ENCODE measurements at places on chromosomes 6 and 20.

- no peak for DNase-seq
These were observed 152.9 kb upstream of the DST start for GRCh38 chr6:56795466-56796195.

GRCh38 chr6:15689586-15690482, 27.0 kb upstream of the DTNBP1 start:
- no peak for DNase-seq

DNA sequence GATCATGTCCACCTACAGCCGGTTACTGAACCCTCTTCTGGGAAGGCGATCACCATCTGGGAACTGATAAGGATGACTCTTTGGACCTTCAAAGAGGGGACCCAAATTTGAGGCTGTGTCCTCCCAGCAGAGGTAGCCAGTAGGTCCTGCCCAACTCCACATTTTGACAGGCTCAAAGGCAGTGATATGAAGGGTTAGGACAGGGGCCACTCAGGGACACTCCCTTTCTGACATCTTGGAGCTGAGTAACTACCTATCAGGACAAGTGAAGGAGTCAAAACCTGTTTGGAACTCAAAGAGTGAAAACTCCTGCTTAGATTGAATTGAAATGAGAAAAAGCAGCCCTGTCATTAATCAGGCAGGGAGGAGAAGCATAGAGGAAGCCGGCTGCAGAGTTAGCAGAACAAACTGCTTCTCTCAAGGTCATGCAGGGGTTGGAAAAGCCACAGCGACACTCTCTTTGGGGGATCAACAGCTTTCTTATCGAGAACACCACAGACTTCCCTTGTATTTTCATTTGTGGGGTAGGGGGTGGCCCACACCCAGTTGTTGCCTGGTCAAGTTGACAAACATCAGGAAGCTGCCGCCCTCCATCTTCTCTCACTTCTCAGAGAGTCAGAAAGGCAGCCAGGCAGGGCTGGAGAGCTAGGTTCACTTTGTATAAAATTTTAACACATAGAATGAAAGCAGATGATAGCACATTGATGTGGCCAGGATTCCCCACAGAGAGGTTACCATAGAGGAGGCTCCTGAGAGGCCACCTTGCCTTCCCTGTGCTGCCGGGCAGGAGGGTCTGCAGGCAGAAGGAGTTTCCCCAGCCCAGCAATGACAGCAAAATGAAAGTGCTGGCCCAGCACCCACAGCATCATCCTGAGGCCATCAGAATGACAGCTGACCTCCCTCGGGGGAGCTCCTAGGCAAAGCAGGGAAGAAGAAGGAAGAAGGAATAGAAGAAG, 47.6 kb downstream of the AGPAT4 start:
- DNase-seq = no peak

- DNase-seq = no peak
These were observed 56.6 kb downstream of the TGM2 start for GRCh38 chr20:38108438-38108985.

DNA sequence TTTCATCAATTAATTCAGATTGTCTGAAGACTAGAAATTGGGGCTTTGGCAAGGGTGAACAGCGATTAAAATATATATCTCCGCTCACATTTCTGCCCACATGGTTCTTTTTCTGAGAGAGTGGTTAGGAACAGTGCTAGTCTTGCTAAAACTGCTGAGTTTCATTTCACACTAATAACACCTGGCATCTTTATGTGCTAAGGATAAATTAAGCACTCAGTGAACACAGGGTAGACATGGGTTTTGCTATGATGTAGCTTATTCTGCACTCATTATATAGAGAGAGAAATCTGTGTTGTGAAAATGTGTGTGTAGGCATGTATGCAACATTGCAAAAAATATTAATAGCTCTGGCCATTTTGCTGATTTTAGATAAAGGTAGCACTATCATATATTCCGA, 623.4 kb upstream of the FLRT3 start:
- no peak for DNase-seq

GRCh38 chr20:5153612-5154542, 27.1 kb downstream of the CDS2 start:
- DNase-seq = no peak

DNA sequence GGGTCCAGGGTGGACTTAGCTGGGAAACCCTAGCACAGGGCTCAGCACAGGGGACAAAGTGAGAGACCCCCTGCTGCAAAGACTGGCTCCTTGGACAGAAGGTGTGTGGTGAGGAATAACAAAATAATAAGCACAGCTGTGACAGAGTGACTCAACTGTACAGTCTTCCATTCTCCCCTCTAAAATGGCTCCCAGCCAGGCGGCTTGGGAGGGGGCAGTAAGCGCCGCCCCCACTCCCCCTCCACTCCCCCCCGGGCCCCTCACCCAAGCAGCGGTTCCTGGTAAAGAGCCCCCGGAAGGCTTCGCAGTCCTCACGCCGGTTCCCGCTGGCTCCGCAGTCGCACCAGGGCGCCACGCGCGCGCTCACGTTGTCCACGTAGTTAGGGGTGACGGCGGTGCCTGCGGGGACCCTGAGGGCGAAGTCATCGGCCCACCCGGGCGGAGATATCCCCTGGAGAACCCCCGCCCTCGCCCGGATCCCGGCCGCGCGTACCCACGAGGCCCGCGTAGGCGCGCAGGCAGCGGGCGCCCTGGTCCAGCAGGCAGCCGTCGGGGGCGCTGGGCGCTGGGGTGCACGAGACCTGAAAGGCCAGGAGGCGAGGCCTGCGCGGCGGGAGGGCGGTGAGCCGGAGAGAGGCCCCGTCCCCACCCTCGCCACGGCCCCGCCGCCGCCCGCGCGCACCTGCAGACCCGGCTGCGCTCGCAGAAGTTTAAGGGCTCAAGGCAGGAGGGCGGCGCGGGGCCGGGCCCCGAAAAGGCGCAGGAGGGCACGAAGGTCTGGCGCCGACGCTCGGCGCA, 2.7 kb downstream of the GFRA4 start:
- DNase-seq = no peak

DNA sequence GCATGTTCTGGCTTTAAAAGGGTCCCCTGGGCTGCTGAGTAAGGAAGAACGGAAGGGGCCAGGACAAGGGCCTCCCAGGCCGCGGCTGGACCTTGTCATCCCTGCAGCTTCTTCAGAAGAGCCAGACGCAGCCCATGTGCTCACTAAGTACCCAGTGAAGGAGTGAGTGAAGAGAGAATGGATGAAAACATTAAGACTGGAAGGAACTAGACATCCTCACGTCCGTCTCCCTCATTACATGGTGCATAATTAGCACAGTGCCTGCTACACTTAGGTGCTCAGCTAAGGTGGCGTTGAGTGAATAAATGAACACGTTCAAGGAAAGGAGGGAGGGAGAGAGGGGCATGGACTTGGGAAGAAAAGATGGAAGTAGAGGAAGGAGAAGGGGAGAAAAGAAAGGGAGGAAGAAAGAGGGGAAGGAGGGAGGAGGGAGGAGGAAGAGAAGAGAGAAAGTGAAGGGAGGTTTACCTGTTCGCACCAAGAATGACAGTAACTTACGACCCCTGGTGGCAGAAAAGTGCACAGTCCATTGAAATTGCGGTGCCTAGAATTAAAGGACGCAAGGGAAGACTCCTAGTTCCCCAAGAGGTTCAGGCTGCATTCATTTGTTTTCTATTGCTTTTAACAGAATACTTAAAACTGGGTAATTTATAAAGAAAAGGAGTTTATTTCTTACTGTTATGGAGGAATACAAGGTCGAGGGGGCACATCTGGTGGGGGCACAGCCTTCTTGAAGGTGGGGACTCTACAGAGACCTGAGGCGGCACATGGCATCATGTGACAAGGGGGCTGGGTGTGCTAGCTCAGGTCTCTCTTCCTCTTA, 8.0 kb downstream of the TP53RK start:
- DNase-seq = peak; percentile 56

DNA sequence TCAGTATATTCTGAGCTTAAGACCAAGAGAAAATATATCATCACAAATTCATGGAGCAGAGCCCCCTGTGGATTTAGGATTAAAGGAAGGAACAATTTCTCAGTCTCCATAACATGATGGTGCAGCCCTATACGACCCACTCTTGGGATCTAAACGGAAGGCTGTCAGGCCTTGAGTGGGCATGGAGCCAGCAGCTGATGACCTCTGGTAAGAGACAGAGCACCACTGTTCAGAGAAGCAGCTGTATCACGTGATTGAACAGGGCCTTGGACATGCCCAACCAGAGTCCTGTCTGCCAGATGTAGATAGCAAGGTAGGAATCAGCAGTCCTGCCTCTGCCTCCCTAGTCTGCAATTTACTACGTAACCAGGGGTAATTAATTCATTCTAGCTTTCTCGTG, 259.4 kb upstream of the POU3F2 start:
- DNase-seq = no peak

DNA sequence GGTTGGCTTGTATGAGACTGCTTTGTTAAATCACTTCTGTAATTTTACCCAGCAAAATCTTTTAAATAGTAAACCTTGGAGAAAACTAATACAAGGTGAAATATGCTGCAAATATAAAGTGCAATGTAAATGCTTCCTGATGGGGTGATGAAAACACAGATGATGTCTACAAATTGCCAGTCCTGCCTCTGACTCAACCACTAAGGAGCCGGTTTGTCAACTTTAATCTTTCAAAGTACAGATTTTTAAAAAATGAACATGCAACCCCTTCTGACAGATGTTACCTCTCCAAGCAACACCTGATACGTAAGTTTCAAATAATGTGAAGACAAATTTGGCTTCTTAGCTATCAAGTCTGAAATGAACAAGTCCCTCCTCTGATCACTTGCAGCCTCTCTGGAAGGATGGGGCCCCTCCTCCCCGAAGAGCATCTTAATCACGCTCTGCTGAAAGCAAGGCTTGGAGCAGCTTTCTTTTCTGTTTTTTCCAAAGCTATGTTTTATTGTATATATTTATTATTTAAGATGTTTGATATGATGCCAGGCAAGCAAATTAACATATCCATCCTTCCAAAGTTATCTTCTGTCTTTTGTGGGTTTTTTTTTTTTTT, 196.0 kb downstream of the MYLK4 start:
- DNase-seq = no peak

- no peak for DNase-seq
These were observed 3.0 kb downstream of the PPP1R14C start for GRCh38 chr6:150145830-150146229.

GRCh38 chr6:104858642-104859041, 1.1 kb downstream of the HACE1 start:
- no peak for DNase-seq

- DNase-seq = no peak
These were observed 10.1 kb downstream of the PKHD1 start for GRCh38 chr6:52077180-52077884.

DNA sequence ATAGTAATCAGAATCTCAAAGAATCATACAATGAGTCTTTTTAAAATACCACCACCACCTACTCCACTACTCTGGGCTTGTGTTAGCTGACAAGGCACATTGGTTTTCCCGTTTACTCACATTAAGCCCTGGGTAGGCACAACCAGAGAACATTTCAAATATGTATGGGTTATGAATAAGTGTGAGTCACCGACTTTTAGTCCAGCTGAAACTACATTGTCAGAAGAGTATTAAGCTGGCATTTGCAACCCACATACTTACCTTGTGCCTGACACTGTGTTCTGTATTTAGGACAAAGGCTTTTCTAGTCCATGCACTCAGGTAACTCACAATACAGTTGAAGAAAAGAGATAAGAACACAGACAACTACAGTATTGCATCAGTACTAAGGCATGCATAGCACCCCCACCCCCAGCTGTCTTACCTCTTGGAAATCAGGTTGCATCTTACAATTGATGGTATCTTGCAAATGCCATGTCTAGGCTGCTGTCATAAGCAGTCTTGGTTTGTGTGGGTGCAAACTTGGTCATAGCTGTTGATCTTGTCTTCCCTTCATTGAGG, 40.3 kb upstream of the AHI1 start:
- DNase-seq = no peak
